Adrenal gland (tissue), 19 donors: ENCODE measurements at places on chromosomes 3 and 15. TPM values are rescaled to one million over a fixed set of nuclear protein-coding genes. Genes with fewer than 3 reads are reported as not detected.

Gene CELSR3
- polyA plus RNA-seq: 23.5 TPM

Gene AGBL1
- 0.04 TPM for polyA plus RNA-seq

Gene C3orf20
- not detected for polyA plus RNA-seq

Gene C3orf80
- not detected for polyA plus RNA-seq

Gene CELF6
- polyA plus RNA-seq: 3.2 TPM

Gene RASL12
- polyA plus RNA-seq: 7.0 TPM

Gene IL5RA
- polyA plus RNA-seq: under 0.01 TPM

Gene HTD2
- polyA plus RNA-seq: 2.0 TPM

Gene CAPN3
- 51.5 TPM for polyA plus RNA-seq

Gene ERC2
- polyA plus RNA-seq: 0.47 TPM

Gene EBLN2
- polyA plus RNA-seq: 0.56 TPM

Gene ITIH3
- polyA plus RNA-seq: 9.2 TPM

Gene BCL2A1
- 1.8 TPM for polyA plus RNA-seq

Gene ALPK3
- polyA plus RNA-seq: 10.4 TPM

Gene RTP1
- polyA plus RNA-seq: not detected

Gene TMEM42
- 13.0 TPM for polyA plus RNA-seq

Gene STRIT1
- polyA plus RNA-seq: not detected

Gene SOX14
- polyA plus RNA-seq: not detected

Gene TM4SF4
- polyA plus RNA-seq: 0.24 TPM

Gene ECE2
- 8.2 TPM for polyA plus RNA-seq

Gene NMNAT3
- 8.7 TPM for polyA plus RNA-seq

Gene MYZAP
- polyA plus RNA-seq: 24.8 TPM

Gene ANKRD63
- not detected for polyA plus RNA-seq

Gene RGMA
- polyA plus RNA-seq: 3.2 TPM

Gene GOLGA8S
- polyA plus RNA-seq: 0.08 TPM

Gene PEX5L
- polyA plus RNA-seq: 0.03 TPM

Gene TMEM158
- 8.5 TPM for polyA plus RNA-seq

Gene THPO
- 4.4 TPM for polyA plus RNA-seq

Gene PLS1
- polyA plus RNA-seq: 1.4 TPM

Gene HEG1
- 8.4 TPM for polyA plus RNA-seq

Gene CTXN2
- polyA plus RNA-seq: 0.09 TPM

Gene ANKUB1
- not detected for polyA plus RNA-seq
